ENCODE measurements at places on chromosomes 6 and 20. TPM values are rescaled to one million over a fixed set of nuclear protein-coding genes. Genes with fewer than 3 reads are reported as not detected.

- peaks cover 8% of the 10 kb centered on the region for H3K27me3 ChIP-seq
- H3K27ac ChIP-seq: no peak overlapping the region
- H3K4me1 ChIP-seq: peaks cover 4% of the 10 kb centered on the region
- peak overlapping the region; percentile 96 for H3K4me3 ChIP-seq
- peak; percentile 42 for DNase-seq
Measured at GRCh38 chr6:157381631-157382621, 936 bp downstream of the ZDHHC14 start.

- no peak overlapping the region for H3K27ac ChIP-seq
- no peak overlapping the region for H3K4me3 ChIP-seq
- no peak for DNase-seq
- H3K36me3 ChIP-seq: no peaks in the 10 kb centered on the region
- no peaks in the 10 kb centered on the region for H3K27me3 ChIP-seq
Measured at GRCh38 chr6:494394-494793, 102.8 kb downstream of the IRF4 start.

GRCh38 chr20:16205507-16205906 lies 367.7 kb downstream of the KIF16B start:
- H3K4me3 ChIP-seq: no peak overlapping the region
- no peaks in the 10 kb centered on the region for H3K27me3 ChIP-seq
- H3K4me1 ChIP-seq: no peaks in the 10 kb centered on the region
- no peaks in the 10 kb centered on the region for H3K36me3 ChIP-seq

DNA sequence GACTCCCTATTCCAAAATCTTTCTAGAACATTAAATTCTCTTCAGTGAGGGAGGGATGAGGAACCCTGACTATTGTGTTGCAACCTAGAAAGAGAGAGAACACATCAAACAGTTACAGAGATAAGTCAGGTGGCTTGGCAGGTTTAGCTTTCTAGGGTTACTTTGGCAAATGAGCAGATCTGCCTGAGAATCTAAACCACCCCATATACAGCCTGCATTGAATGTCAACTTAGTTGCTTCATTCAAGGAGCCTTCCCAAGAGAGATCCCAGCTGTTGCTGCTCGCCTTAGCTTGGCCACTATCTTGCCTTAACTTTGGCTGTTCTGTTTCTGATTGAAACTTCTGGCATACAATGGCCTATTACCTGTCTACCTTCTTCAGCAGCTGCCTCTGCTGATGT lies 74.7 kb upstream of the TCF21 start:
- no peaks in the 10 kb centered on the region for H3K27me3 ChIP-seq
- peak overlapping the region; percentile 25 for H3K27ac ChIP-seq
- H3K4me3 ChIP-seq: no peak overlapping the region

- H3K27ac ChIP-seq: no peak overlapping the region
- DNase-seq: no peak
- H3K4me3 ChIP-seq: no peak overlapping the region
- H3K27me3 ChIP-seq: no peaks in the 10 kb centered on the region
- H3K36me3 ChIP-seq: no peaks in the 10 kb centered on the region
- no peaks in the 10 kb centered on the region for H3K4me1 ChIP-seq
Measured at GRCh38 chr6:162343198-162343935, 384.2 kb downstream of the PRKN start.

DNA sequence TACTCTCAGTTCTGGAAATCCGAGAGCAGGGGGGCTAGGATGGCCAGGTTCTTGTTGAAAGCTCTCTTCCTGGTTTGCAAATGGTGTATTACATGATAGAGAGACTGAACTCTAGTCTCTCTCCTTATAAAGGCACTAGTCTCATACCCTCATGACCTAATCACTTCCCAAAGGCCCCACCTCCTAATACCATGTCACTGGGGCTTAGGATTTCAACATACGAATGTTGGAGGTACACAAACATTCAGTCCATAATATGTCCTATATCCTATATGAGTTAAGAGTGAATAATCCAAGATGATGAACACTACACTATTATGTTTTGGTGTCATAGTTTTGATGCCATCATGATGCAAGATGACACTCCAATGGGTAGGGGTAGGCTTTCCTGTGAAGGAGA lies 20.0 kb upstream of the TXLNB start:
- no peaks in the 10 kb centered on the region for H3K4me1 ChIP-seq
- no peaks in the 10 kb centered on the region for H3K36me3 ChIP-seq
- H3K27me3 ChIP-seq: no peaks in the 10 kb centered on the region
- H3K4me3 ChIP-seq: no peak overlapping the region

- H3K36me3 ChIP-seq: peaks cover 16% of the 10 kb centered on the region
- DNase-seq: no peak
- H3K27ac ChIP-seq: peak overlapping the region; percentile 91
- no peaks in the 10 kb centered on the region for H3K27me3 ChIP-seq
Measured at GRCh38 chr6:31805939-31806469, 762 bp downstream of the LSM2 start.

RAB44 gene
- 0.07 TPM for total RNA-seq

KAT14 gene
- total RNA-seq: 20.1 TPM

LAMP5 gene
- total RNA-seq: not detected
